Muscle of leg (tissue), 16 donors: ENCODE measurements at places on chromosomes 5 and 9. TPM values are rescaled to one million over a fixed set of nuclear protein-coding genes. Genes with fewer than 3 reads are reported as not detected.

- peak; percentile 77 for DNase-seq
Observed at GRCh38 chr5:131224387-131225201, 39.3 kb upstream of the CDC42SE2 start.

DNA sequence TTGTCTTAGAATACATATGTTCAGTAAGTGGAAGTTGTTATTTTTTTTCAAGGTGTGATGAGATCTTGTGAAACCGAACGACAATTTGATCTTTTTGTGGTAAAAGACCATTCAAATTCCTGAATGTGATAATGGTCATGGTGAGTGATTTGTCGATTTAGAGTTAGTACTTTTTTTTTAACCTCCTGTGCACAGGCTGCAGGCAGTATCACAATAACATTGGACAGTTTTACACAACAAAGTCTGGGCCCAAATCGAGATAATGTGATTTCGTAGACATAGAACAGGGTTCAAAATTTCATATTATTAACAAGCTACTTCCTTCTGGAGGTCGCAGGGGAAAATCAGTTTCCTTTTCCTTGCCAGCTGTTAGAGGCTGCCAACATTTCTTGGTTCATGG is 48.6 kb upstream of the C5orf46 start:
- no peak for DNase-seq

- peak; percentile 3 for DNase-seq
Observed at GRCh38 chr5:79109527-79110492, 1.8 kb upstream of the BHMT start.

GRCh38 chr5:181261320-181262049 is 542 bp upstream of the TRIM52 start:
- peak; percentile 85 for DNase-seq

DNA sequence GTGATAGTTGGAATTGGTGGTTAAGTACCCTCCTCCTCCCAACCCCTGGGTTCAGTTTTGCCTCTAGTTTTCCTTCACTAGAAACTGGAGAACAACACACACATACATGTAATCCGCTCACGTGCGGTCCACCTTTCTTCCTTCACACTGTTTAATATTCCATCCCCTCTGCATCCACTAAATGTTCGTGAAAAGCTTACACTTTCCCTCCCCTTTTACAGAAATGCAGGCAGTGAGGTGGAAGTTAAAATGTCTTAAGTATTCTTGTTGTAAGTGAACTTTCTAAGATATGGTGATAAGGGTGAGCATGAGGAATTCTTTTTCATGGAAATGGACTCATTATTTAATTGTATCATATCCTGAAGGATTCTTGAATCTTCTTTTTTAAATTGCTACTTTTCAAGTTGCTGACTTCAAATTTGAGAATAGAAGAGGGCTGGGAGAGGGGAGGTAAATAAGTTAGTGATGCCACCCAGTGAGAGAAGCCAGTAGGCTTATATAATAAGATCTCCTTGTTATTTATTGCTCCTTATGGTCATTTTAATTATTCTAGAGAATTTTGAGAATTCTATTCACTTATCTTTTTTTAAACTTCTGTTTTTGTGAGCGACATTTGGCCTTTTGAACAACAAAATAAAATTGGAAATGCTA is 90.2 kb downstream of the TLE4 start:
- DNase-seq, result peak; percentile 21

- DNase-seq, result no peak
Observed at GRCh38 chr9:35285731-35286130, 123.9 kb downstream of the UNC13B start.

GRCh38 chr9:72280913-72281500 is 84.0 kb downstream of the ZFAND5 start:
- peak; percentile 80 for DNase-seq

- no peak for DNase-seq
Observed at GRCh38 chr9:36750630-36751029, 177.9 kb downstream of the MELK start.

DNA sequence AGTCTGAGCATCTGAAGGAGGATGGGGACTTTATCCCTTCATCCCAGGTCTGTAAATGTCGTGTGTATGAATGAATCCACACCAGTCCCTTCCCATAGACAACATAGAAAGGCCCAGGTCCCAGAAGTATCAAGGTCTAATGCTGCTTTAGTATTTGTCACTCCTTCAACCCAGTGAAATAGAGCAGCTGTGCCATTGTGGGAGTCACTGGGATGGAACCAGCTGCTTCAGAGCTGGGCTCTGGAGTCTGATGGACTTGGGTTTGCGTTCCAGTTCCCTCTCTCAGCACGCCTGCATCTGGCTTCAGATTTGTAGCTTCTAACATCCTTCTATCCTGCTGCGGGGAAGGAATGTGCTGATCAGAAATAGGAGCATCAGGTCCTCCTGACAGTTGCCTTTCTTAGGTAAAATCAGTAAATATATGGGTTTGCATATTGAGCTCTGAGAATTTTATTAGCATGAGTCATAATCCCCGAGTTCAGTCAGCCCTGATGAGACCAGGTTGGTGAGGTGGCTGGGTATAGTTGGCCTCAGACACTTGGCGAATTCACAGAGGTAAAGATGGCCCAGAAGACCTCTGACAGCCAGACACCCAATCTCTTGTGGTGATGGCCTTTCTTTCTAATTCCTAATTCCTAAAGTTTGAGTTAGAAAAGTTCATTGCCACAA is 10.1 kb downstream of the ACO1 start:
- DNase-seq, result no peak

DNA sequence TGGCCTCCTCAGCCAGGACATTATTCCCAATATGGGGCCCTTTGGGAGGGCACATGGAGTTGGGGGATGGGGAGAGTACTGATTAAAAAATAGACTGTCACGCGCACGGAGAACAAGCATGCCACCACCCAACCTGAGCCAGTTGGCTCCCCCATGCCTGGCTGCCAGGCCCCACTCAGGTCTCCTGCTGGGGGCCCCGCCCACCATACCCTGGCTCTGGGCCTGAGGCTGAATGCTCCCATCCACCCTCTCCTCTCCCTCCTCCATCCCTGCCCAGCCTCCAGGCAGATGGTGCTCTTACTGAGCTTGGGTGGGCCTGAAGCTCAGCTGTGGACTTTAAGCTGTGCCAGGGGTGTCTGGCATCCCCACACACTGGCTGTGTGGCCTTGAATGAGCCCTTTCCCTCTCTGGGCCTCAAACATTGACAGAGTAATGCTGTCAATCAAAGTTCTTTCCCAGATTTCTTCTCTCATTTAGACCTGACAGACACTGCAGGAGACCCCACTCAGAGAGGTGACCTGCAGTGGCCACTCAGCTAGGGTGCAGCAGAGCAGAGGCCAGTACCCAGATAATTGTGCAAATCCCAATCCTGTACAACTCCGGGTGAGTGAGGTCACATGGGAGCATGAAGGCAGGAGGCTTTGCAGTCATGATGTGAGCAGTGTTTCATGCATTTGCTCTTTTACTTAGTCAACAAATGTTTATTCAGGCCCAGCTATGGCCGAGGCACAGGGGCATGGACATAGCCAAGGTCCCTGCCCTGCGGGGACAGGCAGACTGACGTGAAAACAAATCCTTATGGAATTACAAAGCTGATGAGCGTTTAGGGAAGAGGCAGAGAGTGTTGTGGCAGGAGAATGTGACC is 9.8 kb upstream of the SYNPO start:
- DNase-seq, result no peak

GRCh38 chr5:32505756-32506155 is 61.2 kb upstream of the ZFR start:
- DNase-seq, result peak; percentile 86

GRCh38 chr9:135065151-135065550 is 22.3 kb upstream of the OLFM1 start:
- DNase-seq, result no peak

- DNase-seq, result no peak
Observed at GRCh38 chr9:73162987-73163768, 11.5 kb downstream of the ANXA1 start.

GRCh38 chr5:175325681-175326080 is 118.3 kb downstream of the DRD1 start:
- no peak for DNase-seq

DNA sequence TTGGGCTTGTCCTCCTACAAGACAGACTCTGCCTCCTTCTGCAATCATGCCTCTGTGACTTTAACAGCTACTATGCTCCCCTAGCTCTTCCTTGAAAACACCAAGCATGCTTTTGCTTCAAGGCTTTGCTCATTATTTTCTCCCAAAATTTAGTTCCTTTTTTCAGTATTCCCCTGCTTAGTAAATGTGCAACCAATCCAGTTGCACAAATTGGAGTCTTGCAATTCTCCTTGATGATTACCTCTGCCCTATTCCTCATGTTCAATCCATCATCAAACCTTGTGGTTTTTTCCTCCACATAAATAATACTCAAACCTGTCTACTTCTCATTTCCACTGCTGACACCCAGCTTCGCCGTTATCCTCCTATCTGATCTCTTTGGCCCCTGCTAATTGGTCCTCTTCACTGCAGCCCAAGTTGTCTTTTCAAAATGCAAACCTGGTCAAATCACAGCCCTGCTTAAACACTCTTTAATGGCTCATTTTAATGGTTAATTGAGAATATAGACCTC is 296.3 kb downstream of the CWC27 start:
- DNase-seq, result no peak

DNA sequence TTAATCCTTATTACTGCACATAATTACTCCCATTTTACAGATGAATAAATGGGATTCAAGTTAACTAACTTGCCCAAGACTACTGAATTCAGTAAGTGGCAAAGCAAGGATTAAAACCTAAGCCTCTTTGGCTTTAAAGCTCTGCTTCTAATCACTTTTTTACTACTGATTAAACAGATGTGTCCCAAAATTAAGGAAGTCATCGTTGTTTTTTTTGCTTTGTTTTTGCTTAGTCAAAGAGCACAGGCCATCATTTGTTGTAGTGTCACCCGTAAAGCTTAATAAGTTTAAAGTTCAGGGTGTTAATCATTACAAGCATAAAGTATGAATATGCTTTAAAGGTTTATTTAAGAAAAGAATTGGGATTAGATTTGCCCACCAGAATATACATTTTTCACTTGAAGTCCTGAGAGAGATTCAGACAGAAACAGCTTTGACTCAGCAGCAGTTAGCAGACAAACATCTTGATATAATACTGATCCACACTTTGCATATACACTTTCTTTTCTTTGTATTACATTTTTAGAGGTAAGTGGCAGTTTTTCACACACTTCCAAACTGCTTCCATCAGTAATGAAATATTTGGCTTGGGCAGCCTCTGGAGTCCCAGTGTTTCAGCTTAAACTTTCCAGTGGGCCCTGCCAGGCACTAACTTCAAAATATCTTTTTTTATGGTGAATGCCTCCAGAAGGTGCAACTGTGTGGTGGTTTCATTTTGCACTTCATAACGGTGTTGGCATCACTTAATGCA is 52.7 kb downstream of the PIK3R1 start:
- DNase-seq, result peak; percentile 70

The DMRT3 gene
- 0.09 TPM for total RNA-seq

The AQP3 gene
- total RNA-seq, result 5.6 TPM

The ACTBL2 gene
- total RNA-seq, result not detected

The IFNA1 gene
- not detected for total RNA-seq
